Cerebellar nuclear complex (tissue), 1 donor: ENCODE measurements at places on chromosomes 4 and X.

- DNase-seq: no peak
Observed at GRCh38 chr4:150242820-150243458, 164.7 kb downstream of the DCLK2 start.

- DNase-seq: no peak
Observed at GRCh38 chr4:128141866-128142265, 80.8 kb downstream of the LARP1B start.

- DNase-seq: no peak
Observed at GRCh38 chrX:134206221-134206620, 30.8 kb upstream of the CCDC160 start.

GRCh38 chr4:100450449-100450848 lies 67.4 kb downstream of the EMCN start:
- no peak for DNase-seq

- no peak for DNase-seq
Observed at GRCh38 chrX:69309074-69309792, 144.0 kb upstream of the PJA1 start.
